ENCODE measurements at places on chromosomes 6 and 20.

DNA sequence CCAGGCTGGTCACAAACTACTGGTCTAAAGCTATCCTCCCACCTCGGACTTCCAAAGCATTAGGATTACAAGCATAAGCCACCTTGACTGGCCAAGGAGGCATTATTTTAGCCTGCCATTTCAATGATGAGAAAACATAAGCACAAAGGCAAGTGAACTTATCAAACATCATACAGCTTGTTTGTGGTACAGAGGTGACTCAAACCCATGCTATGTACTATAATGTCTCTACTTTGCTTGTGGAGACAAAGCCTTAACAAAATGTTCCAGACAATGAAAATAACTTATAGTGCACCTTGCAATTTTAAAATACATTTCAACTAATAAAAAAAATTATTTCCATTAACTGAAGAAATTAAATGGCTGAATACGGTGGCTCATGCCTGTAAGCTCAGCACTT lies 26.2 kb downstream of the HDAC2 start:
- no peak for DNase-seq

DNA sequence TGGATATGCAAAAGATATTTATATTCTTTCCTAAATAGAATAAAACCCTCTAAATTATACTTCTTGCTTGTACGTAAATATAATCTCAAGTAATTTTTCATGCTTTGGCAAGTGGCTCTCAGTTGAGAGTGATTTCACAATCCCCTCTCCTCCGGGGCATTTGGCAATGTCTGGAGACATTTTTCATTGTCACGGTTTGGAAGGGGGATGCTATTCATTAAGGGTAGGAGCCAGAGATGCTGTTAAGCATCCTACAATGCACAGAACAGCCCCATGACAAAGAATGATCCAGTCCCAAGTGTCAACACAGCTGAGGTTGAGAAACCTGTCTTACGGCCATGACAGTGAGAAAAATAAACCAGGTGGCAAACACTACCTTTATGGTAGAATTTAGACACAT lies 75.7 kb downstream of the AGPAT4 start:
- no peak for DNase-seq

DNA sequence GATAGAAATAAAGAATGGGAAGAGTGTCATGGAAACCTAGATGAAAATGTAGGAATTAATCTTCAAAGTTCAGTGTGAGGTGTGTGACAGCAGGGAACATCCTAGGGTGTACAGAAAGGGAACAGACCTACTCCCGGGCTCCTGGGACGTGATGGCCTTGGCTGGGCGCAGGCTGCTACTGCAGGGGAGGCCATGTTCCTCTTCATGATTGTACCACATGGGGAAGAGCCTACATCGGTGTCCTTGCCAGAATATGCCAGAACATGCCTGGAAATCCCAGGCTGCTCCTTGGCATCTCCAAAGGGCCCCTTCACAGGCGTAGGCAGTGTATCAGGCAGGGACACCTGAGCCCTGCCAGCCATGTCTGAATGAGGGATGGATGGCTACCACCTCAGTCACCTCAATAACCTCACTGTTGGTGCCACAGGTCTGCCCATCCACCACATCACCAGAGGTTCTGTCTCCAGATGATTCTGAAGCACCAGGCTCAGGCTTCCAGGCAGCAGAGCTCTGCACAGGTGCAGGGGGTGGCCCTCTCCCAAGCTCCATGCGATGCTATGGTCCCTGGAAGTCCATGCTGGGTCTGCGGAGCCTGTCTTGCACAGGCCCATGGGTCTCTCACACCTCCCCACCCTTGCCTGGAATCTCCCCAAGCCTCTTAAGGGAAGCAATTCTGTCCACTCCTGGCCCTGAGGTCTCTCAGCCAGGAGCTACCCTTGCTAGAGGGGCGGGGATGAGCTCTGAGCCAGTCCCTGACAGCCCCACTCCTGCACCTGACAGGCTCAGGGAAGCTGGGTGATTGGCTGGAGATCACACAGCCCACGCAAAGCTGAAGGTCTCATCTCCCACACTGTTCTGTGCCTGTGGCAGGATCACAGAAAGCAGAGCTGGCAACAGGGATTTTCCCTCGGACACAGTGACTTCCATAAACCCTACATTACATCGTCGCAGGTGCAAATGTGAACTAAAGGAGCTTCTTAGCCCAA lies 20.2 kb downstream of the RAMACL start:
- DNase-seq, result no peak

DNA sequence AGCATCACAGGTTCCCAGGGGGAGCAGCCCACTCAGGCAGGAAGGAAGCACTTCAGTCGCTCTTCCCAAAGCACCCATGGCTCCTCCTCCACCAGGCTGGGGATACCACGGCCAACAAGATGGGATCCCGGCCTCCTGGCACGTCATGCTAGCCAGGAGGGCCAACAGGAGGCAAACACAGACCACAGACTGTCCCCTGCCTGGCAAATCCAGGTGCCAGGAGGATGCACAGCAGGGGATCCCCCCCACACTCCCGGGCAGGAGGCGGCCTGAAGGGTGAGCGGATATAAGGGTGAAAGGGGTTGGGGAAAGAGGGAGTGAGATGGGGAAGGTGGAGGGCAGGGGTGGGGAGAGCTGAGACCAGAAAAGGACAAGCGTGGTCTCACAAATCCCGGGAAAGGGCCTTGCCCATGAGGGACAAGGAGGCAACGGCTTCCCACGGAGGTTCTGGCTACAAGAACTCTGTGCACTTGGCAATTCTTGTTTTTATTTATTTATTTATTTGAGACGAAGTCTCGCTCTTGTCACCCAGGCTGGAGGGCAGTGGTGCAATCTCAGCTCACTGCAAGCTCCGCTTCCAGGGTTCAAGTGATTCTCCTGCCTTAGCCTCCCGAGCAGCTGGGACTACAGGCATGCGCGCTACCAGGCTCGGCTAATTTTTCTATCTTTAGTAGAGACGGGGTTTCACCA lies 7.2 kb downstream of the PXDC1 start:
- no peak for DNase-seq

DNA sequence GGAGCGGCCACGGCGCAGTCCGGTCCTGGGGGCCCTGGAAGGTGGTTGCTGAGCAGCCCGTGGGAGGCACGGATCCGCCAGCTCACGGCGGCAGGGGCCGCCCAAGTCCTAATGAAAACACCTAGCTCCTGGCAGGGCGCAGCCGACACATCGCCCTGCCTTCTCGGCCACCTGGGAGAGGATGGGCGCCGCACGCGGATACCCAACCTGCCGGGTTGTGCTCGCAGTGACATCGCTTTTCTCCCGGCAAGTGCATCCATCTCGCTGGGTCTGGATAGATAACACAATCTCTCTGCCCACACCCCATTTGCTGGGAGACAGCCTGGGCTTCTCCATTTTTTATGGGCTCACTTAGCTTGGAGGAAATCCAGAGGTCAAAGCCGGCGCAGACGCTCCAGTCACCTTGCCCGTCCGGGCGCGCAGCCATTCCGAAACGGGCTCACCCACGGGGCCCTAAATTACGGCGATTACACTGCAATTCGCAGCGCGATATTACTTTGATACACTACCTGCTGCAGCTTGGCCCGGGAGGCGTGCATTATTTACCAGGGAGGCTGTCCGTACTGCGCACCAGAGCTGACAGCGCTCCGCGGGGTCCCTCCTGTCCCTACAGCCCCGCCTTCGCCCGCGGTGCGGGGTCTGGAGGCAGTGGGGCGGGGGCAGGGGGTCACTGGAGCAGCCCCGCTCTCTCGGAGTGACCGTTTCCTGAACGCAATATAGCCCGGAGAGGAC lies 36.2 kb upstream of the CCDC167 start:
- DNase-seq, result peak; percentile 15

GRCh38 chr20:61599541-61599992 lies 347.5 kb downstream of the CDH4 start:
- no peak for DNase-seq

- DNase-seq, result peak; percentile 38
Measured at GRCh38 chr6:126804332-126805064, 314.0 kb upstream of the RSPO3 start.

GRCh38 chr6:22072949-22073348 lies 223.9 kb downstream of the PRL start:
- no peak for DNase-seq

DNA sequence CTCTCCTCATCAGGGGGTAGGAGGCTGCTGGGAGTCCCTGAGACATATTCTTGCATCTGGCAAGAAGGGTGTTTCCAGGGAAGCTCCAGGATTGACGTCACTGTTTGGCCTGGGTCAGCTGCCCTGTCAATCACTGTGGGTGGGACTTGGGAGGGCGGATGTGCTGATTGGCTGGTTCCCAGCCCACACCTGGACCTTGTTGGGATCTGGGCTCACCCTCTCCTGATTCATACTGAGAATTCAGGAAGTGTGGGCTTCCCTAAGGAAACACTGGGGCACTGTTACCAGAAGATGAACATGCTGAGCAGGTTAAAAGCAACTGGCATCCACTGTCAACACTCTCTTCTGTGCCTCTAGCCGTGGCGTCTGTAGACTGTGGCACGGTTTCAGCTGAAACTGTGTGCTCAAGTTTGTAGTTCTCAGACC lies 36.5 kb downstream of the CDH26 start:
- DNase-seq, result peak; percentile 63

DNA sequence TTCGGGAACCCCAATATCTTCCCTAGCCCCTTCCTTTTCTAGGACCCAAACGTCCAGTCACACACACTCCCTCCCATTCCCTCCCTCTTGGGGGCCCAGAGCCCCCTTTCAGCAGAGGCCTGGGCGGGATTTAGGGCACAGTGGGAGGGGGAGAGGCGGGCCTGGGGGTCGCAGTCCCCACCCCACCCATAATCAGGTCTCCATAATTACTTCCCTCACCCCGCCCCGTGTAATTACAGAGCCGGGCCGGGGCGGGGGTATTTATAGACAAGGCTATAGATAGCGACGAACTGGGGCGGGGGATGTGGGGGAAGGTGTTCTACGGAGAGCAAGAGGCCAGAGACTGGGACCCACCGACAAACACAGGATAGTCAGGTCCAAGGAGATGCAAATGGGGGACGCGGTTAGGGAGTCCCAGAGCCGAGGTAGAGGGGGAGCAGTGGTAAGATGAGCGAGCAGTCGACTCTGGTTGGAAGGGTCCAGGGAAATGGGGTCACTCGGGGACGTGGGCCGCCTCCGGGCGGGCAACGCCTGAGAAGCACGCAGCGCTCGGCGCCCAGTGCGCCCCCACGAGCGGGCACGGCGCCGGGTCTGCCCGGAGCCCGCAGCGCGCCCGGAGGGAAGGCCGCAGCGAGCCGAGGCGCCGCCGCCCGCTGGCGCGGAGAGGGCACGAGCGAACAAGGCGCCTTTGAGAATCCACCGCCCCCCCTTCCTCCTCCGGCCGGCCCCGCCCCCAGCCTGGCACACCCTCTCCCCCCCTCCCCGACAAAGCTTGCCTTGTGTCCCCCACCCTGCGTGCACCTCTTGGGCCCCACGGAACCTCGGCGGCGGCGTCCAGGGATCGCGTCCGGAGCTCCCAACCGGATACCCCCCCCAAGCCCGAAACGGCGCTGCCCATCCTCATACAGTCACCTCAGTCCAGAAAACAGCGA lies 670 bp upstream of the COL11A2 start:
- DNase-seq, result no peak

GRCh38 chr20:38194971-38195504 lies 30.0 kb upstream of the TGM2 start:
- DNase-seq, result no peak

- DNase-seq, result peak; percentile 47
Measured at GRCh38 chr20:56504373-56505005, 20.1 kb upstream of the FAM209A start.

- no peak for DNase-seq
Measured at GRCh38 chr6:44704240-44705150, 317.0 kb downstream of the CDC5L start.

GRCh38 chr6:135044639-135045038 lies 10.0 kb downstream of the HBS1L start:
- no peak for DNase-seq

DNA sequence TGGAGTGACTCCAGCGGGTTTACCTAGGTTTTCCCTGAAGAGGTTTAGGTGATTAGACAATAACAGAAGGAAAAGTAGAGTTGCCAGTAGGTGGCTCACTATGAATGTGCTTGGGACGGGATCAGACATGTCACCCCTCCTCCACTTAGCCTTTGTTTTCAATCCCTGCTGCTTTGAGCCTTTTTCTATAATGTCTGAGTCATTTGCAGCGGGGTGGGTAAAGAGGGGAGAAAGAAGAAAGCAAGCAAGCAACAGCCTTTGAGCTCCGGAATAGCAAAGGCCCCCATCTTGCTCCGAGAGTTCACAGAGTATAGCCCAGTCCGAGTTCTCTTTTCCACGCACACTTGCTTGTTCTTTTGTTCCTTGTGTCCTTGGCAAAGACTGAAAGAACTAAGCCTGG lies 129.1 kb downstream of the PACRG start:
- DNase-seq, result peak; percentile 50

DNA sequence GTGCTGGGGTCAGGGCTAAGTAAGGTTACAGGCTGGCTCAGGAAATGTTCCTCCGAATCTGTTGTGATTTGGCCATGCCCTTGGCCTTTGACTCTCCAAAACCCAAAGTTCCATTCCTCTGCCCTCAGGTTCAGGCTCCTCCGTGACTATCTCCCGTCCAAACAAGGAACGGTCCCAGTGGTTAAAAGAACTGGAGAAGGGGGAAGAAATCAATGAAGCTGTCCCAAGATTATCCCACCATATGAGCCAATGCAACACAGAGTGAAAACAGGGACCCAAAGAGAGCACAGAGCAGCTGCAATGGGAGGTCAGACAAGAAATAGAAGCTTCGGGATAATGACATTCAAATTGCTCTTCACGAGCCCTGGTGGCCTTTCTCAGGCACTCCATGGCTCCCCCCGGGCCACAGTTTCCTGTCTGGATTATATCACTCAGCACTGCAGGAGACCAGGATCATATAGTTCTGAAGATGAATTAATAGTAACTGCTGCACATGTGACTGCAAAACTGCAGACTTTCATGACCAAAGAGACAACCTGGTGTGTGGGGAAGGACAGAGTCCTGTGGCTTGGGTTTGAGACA lies 211.3 kb downstream of the ZNF217 start:
- no peak for DNase-seq

DNA sequence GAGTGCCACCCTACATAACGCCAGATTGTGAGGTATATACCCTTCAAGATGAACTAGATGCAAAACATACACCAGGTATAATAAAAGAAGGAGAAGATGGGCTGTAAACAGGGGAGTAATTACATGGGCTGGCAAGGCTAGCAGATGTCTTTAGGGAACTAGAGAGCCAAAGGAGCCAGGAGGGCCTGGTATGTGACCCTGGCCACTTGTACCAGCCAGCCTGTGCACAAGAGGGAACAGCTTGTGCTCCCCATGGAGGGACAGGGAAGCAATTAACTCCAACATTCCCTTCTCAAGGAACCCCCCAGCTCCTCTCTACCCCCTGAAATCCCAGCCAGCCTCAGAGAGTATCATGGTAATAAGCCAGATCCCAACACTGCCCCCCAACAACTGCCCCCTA lies 139.9 kb downstream of the HIVEP2 start:
- no peak for DNase-seq

DNA sequence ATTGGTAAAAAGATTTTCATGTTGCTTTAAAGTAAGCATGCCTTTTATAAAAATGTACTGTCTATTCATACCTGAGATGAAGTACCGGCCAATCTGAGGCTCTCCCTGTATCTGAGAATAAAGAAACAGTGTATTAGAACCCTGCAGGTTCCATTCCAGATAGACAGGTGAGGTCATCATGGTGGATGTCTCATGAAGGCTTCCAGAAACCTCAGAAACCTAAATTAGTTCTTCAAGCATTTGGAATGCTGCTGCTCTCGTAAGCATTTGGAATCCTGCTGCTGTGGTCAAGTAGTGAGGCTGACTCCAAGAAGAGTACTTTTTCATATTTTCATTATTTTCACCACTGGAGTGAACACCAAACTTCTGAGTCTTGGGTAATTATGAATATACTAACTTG lies 642.3 kb downstream of the MAFB start:
- DNase-seq, result no peak
